ENCODE measurements at places on chromosomes 2 and 18.

DNA sequence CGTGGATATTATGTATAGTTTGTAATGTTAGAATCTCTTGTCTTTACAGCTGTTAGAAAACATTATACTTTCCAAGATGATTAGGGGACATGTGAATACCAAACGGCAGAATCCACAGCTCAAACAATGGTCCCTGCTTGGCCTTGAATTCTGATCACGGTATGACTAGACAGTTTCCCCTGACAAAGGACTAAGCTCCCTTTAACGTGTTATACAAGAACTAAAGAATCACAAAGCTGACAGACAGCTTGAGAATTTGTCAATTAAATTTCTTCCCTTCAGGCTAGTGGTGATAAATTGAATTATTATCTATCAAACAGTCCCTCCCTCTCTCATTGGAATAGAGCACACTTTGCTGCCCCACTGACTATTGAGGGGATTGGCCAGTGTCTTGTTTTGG, 359.2 kb upstream of the ID2 start:
- DNase-seq = no peak

- no peak for DNase-seq
These were observed 48.8 kb downstream of the TMEM163 start for GRCh38 chr2:134669731-134670669.

GRCh38 chr2:71562518-71562917, 109.2 kb downstream of the DYSF start:
- DNase-seq = no peak

- DNase-seq = no peak
These were observed 30.3 kb downstream of the LPIN2 start for GRCh38 chr18:2982452-2983269.

Data from activated CD8-positive, alpha-beta memory T cell treated with anti-CD3 and anti-CD28 coated beads for 48 hours (primary cell).